Activated gamma-delta T cell treated with anti-CD3 and anti-CD28 coated beads, Interleukin-2, amount 50 U/mL, for 16 hours (primary cell): ENCODE measurements at places on chromosomes 1 and 21.

DNA sequence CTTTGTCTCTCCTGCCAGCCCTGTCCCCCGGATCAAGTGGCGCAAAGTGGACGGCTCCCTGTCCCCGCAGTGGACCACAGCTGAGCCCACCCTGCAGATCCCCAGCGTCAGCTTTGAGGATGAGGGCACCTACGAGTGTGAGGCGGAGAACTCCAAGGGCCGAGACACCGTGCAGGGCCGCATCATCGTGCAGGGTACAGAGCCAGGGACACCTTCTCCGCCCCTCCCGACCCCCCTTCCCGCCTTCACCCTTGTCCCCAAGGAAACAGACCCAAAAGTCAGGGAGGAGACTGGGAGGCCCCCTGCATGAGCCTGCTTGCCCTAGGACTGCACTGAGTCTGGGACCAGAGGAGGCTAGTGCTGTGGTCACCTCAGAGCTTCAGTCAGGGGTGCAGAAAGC lies 18.2 kb downstream of the CNTN2 start:
- DNase-seq = no peak

DNA sequence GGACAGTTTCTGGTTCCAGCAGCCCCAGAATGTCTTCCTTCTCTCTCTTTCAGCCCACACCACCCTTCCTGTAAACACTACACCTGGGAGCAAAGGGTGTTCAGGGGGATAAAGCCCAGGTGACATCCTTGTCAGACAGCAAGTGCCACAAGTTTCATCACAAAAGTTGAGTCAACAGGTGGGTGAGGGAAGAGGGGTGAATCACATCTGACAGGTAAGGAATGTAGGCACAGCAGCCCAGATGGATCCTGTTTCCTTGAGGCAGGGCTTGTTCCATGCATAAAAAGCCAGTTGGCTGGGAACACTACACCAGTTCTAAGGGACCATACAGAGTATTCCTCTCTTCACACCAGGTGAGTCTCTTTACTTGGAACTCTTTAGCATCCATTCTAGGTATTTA lies at the start of gene SPRR1B:
TSS of gene SPRR1B (plus strand) at position 309 of the 400 bp plus-strand sequence. CDS start 1,143 bp downstream, outside the sequence.
- DNase-seq = no peak

DNA sequence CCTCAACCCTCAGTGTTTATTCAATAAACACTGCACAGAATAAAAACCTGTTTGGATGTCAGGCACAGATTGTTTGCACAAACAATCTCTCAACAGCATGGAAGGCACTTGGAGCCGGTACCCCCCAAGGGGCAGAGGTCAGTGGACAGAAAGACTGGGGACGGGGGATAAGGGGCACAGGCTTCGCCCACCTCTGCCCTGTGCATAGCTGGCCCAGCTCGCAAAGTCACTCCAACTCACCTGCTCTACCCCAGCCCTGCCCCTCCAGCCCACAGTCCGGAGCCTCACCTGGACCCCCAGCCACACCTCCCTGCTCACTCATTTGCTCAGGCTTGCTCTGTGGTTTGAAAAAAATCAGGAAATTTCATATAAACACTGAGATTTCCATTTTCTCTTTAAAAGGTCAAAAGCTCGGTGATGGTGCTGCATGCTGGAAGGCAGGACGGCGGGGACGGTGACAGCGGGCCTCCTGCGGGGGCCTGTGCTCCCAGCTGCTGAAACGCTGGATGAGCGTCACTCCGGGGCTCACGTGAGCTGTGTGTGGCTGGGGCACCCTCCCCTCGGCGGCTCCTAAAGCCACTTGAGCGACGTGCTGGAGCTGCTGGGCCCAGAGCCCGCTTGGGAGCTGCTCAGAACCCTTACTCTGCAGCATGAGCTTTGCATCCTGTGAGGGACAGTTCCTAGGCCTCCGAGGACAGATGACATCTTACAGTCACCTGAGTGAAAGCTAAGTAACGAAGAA lies 54.5 kb downstream of the PRDM15 start:
- no peak for DNase-seq

- no peak for DNase-seq
Observed at GRCh38 chr1:172628401-172628800, 30.5 kb upstream of the FASLG start.

DNA sequence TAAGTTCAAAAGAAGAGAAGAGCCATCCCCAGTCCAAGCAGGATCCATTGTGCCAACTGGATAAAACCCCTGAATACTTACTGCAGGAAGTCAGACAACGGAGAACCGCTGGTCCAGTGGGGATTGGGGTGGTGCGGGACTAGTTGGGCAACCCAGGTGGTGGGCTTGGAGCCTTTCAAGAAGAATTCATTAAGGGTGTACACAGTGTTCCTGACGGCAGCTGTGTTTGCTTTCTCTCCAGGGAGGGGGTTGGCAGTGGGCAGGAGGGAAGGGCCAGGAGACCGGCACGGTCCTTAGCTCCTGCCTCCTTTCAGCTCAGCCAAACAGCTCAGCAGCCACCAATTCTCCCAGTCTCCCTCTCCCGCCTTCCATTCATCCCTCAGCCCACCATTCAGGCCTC lies 7.1 kb upstream of the CDK18 start:
- no peak for DNase-seq

GRCh38 chr1:117590273-117590925 lies 15.4 kb upstream of the TENT5C start:
- no peak for DNase-seq

DNA sequence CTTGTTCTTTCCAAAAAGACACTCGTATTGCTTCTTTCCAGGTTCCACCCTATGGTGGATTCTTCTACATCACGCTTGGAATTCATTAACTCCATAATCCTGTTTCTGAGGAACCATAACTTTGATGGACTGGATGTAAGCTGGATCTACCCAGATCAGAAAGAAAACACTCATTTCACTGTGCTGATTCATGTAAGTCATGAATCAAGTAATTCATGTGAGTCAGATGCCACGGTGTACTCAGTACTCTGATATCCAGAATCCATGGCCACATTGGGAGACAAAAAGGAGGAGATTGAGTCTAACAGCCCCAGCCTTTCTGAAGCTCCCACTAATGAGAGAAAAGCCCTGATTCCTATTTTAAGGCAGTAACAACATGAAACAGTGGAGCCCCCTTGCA lies 7.4 kb downstream of the CHI3L2 start:
- DNase-seq = no peak

- DNase-seq = no peak
Observed at GRCh38 chr1:18090636-18091035, 17.0 kb upstream of the IGSF21 start.

GRCh38 chr1:223783676-223784075 lies 62.1 kb downstream of the TP53BP2 start:
- no peak for DNase-seq

DNA sequence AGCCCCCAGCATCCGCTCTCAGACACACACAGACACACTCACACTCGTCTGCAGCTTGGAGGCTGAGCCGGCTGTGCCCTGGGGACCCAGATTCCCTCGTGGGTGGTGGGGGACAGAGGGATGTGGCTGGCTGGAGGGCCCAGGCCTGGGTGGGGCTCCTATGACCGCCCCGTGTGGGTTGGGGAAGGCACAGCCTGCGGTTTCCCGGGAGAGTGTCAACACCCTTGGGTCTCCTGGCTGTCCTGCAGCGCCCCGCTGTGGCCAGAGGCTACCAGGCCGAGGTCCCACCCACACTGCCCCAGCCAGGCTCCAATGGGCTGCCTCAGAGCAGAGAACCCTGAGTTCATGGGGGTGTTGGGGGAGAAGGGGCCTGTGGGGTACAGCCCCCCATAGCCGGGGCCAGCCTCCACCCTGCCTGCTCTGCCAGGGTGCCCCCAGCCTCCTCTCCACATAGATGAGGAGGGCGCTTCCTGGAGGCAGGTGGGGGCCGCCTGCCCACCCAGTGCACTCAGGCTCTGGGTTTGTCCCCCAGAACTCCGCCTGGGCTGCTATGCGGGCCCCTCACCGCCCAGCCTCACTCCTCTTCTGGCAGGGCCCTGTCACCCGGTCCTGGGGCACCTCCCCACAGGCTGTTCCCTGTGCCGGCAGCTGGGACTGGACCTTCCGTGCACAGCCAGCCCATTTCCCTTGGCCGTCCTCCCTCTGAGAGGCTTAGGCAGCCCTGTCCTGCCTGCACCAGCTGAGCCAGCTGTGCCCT lies at the start of gene TTC34:
TSS of gene TTC34 (minus strand) at position 159 of the 757 bp plus-strand sequence. CDS start 866 bp downstream, outside the sequence.
- no peak for DNase-seq

DNA sequence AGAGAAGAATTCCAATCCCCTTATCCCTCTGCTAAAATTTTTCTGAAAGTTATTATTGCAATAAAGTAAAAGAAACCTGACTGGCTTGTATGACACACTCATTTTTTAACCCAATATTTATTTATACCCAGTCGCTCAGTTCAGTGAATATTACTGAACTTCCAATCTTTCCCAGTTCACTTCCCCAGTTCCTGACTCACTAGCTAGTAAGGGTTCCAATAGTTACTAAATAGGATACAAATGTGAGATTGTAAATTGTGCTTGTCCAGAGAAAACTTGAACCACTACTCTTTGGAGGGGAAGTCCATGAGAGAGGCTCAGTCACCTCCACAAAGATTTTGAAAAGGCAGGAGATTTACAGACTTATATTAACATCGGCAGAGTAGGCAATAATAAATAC lies 31.4 kb downstream of the PRDX6 start:
- no peak for DNase-seq

GRCh38 chr1:22402356-22403053 lies 49.1 kb upstream of the ZBTB40 start:
- DNase-seq = no peak

GRCh38 chr1:119279456-119280381 lies 88.9 kb upstream of the HAO2 start:
- no peak for DNase-seq

GRCh38 chr1:78263459-78263858 lies 217.7 kb downstream of the GIPC2 start:
- DNase-seq = no peak

DNA sequence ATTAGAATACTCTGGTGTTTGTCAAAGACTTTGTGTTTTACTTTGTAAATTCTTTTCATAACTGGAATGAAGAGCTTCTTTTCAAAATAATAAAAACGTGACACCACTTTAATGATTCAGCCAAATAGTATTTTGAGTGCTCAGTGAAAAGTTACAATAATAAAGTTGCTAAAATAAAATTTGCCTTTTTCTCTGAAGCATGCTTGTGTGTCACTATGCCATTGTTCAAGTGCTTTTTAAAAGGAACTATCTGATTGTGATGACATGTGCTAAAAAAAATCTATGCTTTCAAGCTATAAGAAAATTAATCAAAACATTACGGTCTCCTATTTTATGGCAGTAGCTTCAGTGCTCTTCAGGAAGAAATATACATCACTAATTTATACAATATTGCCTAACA lies 1290.5 kb upstream of the B3GALT2 start:
- no peak for DNase-seq

DNA sequence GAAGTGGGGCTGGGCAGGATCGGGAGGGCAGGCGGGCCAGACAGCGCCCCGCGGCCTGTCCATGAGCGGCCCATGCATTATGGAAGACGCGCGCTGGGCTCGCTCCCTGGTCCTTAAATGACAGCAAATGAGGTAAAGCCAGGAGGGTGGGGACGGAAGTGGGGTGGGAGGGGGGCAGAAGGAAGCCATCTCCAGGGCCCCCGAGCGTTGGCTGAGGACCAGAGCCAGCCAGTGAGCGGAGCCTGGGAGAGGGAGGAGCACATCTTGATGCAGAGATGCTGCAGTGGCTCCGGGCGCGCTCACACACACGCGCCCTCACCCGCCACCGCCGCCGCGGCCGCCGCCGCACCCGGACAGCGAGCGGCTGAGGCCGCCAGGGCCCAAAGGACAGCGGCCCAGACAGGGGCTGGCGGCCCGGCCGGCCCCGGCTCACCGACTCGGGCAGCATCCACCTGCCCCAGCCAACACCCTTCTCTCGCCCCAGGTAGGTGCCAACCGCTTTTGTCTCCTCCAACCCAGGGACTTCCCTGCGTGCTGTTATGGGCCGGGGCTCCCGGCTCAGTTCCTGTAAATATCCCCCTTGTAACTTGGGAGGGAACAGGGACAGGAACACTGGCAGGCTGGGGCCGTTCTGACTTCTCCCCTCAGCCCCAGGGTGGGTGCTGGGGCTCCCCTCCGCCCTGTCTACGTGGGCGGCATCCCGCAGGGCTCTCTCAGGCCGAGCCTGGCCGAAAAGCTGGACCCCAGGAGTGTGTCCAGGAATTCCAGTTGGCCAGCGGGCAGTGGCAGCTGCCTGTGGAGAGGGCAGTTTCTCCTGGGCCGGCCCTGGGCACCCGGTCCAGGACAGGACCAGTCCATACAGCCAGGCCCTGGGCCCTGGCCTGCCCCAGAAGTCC lies at the start of gene CNTN2:
TSS of gene CNTN2 (plus strand) at position 302 of the 896 bp plus-strand sequence. CDS start 9,974 bp downstream, outside the sequence.
- no peak for DNase-seq

DNA sequence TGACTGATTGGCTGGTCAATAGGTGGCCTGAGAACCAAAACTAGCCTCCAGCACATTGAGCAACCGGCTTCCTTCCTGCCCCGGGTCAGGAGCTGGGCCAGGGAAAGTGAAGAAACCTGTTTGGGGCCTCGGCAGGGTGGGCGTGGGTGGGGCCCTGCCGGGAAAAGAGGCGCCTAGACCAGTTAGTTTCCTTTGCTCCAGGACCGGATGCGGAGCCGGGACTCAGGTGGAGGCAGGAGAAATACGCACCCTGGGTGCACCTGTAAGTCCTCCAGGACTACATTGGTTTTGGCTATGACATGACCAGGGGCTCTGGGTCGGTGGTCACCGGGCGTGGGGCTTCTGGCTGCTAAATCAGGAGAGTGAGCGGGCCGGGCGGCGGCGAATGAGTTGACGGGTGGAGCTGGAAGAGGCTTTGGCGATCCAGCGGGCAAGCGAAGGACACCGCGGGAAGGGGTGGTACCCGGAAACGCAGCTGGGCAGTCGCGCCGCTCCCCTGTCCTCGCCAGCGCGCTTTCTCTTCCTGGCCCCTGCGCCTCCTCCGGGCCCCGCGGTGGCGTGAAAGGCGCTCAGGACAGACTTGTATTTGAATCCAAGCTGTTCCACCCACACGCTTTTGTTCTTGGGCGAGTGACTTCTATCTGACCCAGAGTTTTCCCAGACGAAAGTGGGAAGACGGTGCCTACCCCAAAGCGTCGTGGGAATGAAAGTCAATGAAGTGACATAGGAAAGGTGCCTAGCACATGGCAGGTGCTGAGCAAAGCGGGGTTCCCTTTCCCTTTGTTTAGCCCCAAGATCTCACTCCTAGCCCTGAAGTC lies 30.6 kb upstream of the JUN start:
- DNase-seq = no peak

DNA sequence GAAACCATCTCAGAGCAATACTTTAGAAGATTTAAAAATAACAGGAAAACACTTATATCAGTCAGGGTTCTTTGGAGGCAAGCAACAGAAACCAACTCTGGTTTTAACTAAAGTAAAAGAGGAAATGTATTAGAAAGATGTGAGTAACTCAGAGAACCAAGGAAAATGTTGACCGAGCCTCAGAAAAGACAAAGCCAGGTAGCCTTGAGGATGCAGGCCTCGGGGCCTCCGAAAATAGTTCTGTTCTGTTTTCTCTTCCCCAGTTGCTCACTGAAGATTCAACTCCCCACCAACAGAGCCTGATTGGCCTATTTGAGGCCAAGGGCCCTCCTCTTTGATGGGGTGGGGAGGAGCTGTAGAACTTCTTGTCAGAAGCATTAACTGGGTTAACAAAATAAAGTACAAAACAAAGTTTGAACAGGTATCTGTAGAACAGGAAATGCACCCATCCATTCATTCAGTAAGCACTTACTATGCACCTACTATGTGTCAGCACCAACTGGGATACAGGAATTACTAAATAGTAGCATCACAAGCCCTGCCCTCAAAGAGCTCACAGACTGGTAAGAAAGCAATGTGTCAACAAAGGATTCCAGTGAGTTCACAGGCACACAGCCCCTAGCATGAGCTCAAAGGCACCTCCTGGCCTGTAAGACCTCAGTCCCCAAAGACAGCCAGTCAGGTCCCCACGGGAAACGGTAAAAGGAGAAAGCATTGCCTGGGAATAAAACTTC lies 12.6 kb downstream of the SLAMF8 start:
- no peak for DNase-seq

GRCh38 chr1:108830119-108831008 lies 26.5 kb downstream of the AKNAD1 start:
- DNase-seq = no peak

- DNase-seq = no peak
Observed at GRCh38 chr1:208084220-208084619, 160.0 kb downstream of the PLXNA2 start.
